Activated T-cell treated with anti-CD3 and anti-CD28 coated beads, Interleukin-2, amount 50 U/mL, for 4 hours (primary cell): ENCODE measurements at places on chromosomes 11 and 22. TPM values are rescaled to one million over a fixed set of nuclear protein-coding genes. Genes with fewer than 3 reads are reported as not detected.

GRCh38 chr11:78810559-78811009 is 235.9 kb upstream of the NARS2 start:
- DNase-seq = no peak

DNA sequence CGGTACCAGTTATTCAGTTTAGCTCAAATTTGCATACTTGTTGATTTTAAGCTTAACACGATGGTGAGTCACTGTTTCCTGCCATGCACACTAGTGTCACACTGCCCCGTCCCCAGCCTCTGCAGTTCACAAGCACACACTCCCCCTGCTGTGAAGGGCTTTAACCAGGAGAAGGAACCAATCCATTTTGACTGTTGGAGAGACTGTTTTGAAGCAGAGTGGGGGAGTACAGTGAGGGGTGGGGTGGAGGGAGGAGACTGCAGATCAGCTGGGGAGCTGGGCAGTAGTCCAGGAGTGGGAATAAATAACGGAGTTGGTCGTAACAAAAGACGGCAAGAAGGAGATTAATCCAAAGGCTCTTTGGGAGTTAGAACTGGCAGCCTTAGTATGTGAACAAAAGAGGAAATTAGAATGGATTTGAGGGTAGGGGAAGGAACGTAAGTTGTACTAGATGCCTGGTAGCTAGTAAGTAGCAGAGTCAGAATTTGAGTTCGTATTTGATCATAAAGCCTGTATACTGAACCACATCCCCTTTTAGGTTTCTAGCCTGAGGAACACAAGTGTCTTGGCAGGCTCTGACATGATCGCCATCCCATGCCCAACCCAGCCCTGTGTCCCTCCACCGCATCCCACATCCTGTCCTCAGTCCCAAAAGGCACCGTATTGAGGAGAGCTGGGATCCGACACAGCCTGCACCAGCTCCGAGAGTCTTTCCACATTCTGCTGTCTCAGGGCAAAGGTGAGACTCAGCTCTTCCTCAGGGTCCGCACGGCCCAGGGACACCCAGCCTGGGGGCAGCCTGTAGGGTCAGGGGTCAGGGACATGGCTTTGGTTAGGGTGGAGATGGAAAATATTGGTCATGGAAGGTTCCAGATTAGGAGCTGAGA is 862 bp downstream of the TPP1 start:
- peak; percentile 65 for DNase-seq

GRCh38 chr11:11580841-11581411 is 40.9 kb downstream of the GALNT18 start:
- DNase-seq = no peak

- DNase-seq = no peak
Observed at GRCh38 chr11:82869657-82870056, 30.6 kb downstream of the PRCP start.

DNA sequence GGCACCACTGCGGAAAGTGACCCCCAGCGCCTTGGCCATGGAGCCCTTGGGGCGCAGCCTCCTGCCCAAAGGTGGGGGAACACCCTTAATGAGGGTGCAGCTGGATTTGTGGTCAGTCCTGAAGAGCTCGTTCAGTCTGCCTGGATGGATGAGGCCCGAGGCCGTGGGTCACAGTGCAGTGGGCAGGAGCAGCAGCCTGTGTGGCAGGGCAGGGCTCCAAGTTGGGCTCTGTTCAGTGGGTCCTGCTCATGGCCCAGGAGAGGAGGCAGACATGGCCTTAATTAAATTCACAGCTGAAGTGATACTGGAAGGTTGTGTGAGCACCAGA is 33.3 kb downstream of the FAM83F start:
- DNase-seq = no peak

DNA sequence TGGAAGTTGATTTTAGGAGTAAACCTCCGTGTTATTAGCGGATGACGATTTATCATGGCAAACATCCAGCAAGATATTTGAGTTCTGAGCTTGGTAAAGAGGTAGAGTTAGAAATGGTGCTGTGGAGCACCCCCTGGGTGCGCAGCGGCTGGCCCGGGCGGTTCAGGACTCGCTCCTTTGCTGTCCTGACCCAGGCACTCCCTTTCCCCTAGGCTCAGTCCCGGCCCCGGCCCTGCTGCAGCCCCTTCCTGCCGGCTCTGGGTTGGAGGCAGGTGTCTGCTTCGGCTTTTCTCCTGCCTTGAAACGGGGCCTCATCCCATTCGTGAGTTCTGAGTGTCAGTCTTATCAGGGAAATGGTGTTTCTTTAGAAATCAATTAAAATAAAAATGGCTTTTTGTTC is 33.4 kb downstream of the AP2A2 start:
- no peak for DNase-seq

GRCh38 chr22:50399751-50400331 is 56.7 kb downstream of the PPP6R2 start:
- no peak for DNase-seq

DNA sequence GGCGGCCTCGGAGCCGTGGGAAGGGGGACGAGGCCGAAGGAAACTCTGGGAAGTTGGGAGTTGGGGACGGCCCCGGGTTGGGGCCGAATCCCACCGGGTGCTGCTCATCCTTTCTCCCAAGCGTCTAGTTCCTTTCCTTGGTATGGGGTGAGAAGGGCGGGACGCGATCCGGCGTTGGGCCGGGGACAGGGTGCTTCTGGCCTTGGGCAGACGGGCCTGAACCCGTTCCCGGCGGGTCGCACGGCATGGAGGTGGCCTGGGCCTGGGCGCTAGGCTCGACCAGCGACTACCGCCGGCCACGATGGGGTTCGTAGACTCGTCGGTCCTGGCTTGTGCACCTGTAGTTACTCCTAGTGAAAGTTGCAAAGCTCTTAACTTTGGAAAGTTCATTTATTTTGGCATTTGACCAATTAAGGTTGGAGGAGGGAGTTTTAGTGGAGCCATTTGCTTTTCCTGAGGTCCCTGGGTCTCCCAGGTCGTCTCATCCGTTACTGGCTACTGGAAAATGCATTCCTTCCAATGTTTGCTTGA is 1.0 kb downstream of the SYT9 start:
- no peak for DNase-seq

GRCh38 chr22:38955250-38955905 is 2.0 kb upstream of the APOBEC3A start:
- DNase-seq = no peak

DNA sequence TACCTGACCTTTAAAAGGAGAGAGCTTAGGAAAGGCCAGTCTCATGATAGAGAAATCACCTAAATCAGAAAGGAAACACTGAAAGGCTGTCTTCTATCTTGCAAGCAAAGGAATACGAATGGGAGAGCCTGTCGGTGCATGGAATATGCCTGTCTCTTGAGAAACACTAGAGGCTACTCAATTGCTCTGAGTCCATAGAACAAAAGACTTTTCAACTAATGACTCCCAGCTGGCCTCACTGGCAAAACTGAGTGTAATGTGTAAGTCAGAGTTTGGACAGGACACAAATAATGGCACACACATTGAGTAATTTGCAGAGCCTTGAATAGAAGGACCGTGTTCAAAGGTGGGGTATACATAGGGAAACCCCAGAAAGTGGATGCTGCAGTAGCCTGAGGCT is 171.0 kb upstream of the ARHGAP20 start:
- DNase-seq = no peak

- DNase-seq = no peak
Observed at GRCh38 chr22:41229730-41230400, 10.9 kb downstream of the CHADL start.

KRTAP5-11 gene
- not detected for total RNA-seq

COMMD9 gene
- 55.4 TPM for total RNA-seq

TMEM191B gene
- total RNA-seq = 1.0 TPM

TRPT1 gene
- total RNA-seq = 28.6 TPM

RFPL1 gene
- total RNA-seq = not detected
